Cerebellar nuclear complex (tissue), 1 donor: ENCODE measurements at places on chromosomes 16 and 17.

GRCh38 chr17:9238340-9239245, 217.3 kb downstream of the NTN1 start:
- DNase-seq: no peak

DNA sequence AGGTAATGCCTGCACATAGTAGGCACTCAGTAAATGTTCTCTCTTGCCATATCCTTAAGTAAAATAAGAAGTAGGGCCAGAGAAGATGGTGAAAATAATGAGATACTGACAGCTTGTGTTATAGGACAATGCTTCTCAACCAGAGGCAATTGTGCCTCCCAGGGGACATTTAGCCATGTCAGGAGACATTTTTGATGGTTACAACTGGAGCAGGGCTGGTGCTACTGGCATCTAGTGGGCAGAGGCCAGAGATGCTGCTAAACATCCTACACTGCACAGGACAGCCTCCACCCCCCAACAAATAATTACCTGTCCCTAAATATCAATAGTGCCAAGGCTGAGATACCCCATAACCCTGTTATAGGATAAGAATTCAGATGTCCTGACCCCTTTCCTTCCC, 1.7 kb downstream of the RAD51D start:
- DNase-seq: no peak

GRCh38 chr17:45925311-45925710, 31.0 kb downstream of the MAPT start:
- no peak for DNase-seq

GRCh38 chr16:371515-372301, 1.4 kb upstream of the MRPL28 start:
- DNase-seq: no peak

DNA sequence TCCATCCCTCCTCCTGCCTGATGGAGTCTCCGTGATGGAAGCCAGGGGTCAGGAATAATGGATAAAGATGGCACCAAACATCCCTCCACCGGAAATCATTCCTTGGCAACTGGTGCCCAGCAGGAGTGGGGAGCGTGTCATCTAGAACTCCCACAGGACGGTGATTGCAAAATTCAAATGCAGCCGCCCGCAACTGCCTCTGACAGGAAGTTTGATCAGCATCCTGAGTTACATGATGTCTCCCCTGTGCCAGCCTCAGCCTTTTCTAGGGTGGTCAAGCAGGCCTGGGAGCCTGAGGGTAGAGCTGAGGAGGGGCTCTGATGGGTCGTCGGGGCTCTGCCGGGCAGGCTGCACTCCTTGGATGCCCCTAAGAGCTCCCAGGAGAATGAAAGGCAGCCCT, 52.8 kb downstream of the GSG1L start:
- no peak for DNase-seq

DNA sequence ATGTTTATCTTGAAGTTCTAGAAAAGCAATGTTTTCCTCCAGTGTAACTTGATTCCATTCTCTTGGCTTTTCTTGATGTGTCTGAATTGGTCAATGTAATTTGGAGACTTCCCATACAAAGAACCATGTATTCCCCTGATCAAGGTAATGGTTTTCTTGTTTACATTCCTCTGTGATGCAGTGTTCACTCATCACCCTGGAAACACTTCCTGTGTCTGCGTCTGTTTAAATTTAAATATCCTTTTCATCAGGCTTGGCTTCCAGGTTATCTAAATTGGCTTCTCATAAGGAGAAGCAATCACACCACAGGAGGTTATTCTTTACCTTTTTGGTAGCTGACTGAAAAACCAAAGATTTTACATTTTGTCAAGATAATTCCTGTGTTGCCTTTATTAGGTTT, 237.3 kb upstream of the WSCD1 start:
- DNase-seq: no peak

- no peak for DNase-seq
Observed at GRCh38 chr17:55741356-55741700, 9.5 kb upstream of the PCTP start.

GRCh38 chr16:57485916-57486857, at the start of gene DOK4:
TSS of gene DOK4 (minus strand) at chr16:57486493. CDS start at chr16:57479507, 6,986 bp downstream.
- no peak for DNase-seq

- no peak for DNase-seq
Observed at GRCh38 chr16:82761858-82762257, 135.1 kb downstream of the CDH13 start.

DNA sequence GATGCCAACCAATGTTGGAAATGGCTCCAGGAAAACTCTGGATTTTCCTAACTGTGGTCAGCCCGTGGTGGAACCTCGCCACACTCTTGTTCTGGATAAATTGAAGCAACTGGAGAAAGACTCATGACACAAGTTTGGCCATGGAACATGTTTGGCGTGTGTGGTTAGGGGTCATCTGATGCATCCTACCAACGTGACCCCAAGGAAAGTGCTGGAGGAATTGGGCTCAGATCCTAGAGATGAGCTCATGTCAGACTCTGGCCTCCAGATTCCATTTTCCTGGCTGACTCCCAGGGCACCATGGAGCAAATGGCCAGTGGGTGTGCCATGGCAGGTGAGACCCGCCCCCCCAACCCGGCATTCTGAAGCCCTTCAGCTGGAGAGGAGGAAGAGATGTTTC, 58.5 kb downstream of the CACNG5 start:
- no peak for DNase-seq

DNA sequence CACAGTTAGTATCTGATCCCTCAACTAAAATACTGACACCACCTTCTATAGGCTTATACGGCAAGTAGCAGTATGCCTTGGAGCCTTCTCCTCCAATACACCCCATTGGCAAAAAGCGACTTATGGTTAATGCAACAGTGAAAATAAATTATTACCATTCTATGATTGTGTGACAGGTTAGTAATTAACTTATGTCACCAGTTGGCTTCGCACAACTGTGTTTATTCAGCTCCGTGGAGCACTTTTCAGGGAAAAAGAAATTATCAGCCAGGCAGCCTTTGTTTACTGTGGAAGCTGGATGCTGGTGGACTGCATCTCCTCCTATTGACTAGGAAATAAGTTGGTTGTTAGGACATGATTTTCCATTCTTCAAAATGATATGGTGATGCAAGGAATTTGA, 833.8 kb upstream of the RBFOX1 start:
- DNase-seq: no peak

DNA sequence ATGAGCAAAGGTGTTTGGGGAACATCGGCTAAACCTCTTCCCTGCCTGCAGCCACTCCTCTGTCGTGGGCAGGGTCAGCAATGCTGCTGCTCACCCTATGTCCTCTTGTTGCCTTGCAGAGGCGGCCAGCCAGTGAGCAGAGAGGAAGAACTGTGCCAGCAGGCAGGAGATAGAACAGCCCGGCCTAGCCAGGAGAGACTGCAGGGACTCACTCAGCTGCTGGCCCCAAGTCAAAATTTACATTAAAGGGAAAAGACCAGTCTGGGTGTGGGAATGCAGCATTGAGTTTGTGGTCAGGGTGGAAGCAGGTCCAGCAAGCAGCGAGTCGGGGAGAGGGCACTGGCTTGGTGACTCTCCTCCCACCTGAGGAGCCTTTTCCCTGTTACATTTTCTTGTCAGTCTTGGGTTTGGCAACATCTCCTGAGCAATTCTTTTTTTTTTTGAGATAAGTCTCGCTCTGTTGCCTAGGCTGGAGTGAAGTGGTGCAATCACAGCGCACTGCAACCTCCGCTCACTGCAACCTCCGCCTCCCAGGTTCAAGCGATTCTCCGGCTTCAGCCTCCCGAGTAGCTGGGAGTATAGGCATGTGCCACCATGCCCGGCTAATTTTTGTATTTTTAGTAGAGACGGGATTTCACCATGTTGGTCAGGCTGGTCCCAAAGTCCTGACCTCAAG, 22.7 kb downstream of the LIG3 start:
- DNase-seq: no peak
